RPMI7951 (cell line): ENCODE measurements at places on chromosomes 5 and 9.
A peak's percentile ranks its signal among the peaks of the same experiment; 100 is the strongest.

DNA sequence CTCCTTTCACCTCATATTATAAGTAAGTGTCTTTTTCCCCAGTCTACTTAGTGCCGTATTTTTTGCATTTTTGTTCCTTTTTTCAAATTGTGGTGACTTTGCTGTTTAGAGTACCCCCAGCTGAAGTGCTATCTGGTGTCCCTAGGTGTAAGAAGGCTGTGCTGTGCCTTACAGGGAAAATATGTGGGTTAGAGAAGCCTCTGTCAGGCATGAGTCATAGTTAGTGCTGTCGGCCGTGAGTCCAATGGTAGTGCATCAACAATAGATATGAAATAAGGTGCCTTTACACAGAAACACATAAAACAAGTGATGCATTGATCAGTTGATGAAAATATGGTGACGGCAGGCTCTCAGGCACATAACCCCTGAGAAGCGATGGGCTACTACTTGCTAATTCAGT lies 20.1 kb downstream of the SYK start:
- DNase-seq, result no peak

DNA sequence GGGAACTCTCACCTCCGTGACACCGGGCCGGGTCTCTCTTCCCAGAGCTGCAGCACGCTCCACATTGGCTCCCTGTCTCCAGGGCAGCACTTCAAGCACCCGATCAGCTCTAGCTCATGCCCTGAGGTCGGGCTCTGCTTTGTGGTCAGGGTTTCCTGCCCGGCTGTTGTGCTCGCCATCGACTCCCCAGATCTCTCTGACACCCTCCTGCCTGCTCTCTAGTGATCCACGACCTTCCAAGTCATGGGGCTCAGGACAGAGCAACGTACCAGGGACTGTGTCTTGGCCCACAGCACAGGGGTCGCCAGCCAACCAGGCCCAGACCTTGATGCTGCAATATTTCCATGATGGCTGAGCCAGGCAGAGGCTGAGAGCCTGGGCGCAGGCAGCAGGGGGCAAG lies 45.1 kb downstream of the PRRT1B start:
- no peak for DNase-seq

DNA sequence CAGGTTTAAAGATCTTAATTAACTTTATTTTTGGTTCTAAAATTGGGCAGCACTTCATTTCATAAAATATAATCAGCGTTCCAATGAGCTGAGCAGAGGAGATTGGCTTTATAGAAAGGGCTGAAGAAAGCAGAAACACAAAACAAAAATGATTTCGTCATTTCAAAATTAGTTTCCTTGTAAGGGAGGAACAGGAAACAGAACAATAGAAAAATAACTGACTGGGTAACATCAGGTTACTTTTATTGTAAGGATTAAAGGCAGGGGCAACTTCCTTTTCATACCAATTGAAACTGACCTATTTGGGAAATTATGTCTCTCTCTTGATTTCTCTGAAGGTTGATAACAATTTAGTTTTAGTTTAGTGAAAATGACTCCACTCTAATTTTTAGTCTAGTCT lies 157.1 kb downstream of the ATP10B start:
- DNase-seq, result no peak

DNA sequence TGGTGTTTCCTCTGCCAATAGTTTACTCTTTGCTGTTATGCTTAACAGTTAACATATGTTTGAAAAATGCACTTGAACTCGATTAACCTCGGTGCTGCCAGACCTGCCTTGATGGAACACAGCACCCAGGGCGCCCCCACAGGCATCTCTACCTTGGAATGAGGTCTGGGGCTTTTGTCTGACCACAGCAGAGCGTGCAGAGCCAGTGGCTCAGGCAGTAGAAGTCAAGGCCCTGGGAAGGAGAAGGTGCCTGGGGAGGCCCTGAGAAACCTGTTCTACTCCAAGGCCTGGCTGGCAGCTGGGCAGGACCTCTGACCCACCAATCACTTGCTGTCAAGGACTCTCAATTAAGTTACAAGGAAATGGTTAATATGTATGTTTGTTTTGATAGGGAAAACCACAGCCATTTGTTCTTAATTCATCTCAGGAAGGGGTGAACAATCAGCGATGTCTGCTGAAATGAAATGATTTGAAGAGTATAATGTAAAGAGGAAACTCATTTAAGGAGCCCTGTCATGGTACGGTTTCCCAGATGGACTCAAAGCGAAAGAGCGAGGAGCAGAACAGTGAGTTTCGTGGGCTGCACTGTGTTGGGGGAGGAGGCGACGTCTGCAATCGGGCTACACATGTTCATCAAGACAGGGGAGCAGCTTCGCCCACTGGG lies 21.9 kb downstream of the MACROH2A1 start:
- no peak for DNase-seq

DNA sequence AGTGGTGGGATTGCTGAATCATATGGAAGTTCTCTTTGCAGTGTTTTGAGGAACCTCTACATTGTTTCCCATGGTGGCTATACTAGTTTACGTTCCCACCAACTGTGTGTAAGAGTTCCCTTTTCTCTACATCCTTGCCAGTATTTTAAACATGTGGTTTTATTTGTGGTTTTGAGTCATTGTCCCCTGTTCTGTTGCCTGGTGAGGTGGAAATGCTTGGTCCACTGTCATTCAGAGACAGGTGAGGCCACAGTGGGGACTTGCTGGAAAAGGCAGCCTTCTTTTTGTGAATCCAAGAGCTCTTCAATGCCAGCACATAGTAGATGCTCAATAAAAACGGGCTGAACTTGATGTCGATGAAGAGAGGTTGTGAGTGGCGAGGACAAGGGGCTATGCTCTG lies 44.2 kb downstream of the SH3PXD2B start:
- peak; percentile 92 for DNase-seq

GRCh38 chr5:112720576-112720975 lies 17.1 kb upstream of the APC start:
- no peak for DNase-seq

GRCh38 chr9:71767163-71767775 lies 1.0 kb downstream of the CEMIP2 start:
- no peak for DNase-seq

DNA sequence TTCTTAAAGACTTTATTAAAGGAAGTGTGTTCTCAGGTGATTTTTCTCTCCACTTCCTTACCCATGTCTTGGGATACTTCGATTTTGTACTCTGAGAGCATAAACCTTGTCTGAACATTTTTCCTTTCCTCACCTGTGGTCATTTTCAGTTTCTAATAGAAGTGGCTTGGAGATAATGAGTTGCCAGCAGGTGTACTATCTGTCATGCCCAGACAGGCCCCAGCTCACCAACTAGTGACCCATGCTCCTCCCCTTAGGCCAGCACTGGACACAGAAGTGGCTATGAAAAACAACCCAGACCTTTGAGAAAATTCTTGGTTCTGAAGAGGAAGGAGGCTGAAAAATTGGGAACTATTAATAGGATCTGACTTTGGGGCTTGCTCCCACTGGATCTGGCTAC lies 49.2 kb upstream of the SMIM32 start:
- no peak for DNase-seq

DNA sequence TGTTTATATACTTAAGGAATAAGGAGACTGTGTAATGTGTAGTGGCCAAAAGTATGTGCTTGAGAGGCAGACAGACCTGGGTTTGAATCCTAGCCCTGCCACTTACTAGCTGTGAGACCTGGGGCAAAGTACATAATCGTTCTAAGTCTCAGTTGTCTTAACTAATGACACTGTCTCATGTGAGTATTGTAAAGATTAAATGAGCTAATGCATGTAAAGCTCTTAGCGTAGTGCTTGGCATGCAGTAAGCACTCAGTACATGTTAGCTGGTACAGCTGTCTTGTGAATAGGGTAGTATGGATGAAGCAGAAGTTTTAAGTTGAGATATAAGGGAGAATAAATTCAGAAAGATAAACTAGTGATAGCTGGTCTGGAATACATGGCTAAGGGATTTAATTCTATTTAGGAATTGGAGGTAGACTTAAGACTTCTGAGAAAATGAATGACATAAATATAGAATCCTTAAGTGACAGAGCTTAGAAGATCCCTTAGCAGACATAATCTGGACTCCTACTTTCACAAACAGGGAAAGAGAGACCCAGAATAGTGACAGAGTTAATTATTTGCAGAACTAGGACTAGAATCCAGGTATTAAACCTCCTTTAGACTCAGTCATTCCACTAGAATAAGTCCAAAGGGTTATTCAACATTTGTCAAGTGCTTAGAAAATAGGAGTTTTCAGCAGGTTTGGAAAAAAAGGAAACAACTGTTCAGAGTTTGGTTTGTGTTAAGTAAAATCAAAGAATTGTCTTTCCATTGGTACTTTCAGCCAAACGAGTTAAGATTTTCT lies 13.1 kb downstream of the GPR21 start:
- DNase-seq, result no peak

DNA sequence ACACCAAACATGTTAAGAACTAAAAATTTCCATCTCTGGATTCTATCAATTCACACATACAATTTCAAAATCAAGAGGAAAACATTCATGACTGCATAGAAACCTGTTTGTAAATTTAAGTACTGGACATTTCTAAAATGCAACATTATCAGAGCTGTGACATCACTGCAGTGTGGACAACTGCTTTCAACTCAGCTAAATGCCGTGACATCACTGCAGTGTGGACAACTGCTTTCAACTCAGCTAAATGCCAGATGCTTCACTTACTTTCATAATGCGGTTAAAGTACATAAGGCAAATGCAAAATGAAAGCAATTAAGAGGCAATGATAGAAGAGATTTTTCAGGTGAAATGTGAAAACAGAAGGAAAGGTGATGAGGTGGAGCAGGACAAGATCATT lies 161.5 kb downstream of the ARL15 start:
- no peak for DNase-seq

DNA sequence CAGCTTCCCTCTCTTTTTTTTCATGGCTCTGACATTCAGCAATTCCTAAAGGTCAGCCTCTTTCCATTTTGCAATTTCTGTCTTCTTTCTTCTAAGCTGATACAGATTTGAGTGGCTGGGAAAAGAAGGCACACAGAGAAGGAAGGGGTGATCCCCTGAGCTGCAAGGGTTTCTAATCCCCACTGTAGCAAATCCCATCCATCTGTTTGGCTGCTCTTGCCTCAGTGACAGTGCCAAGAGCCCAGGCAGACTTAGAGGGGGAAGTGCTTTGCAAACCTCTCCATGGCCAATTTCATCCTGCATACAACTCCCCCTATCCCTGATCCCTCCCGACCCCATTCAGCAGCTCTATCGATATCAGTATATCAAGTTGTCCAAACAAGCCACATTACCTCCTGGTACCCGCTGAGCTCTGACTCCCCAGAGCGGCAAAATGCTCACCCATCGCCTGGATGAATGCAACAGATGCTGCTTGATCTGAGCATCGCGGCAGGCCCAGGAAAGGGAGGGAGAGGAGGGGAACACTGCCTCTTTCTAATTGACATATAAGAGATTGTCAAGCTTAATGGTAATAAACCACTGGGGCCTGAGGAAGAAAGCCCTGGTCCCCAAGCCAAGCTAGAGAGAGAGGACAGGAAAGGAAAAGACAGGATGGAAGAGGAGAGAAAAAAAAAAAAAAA lies 268.9 kb downstream of the ASTN2 start:
- no peak for DNase-seq

- DNase-seq, result no peak
Observed at GRCh38 chr9:91725651-91726050, 224.4 kb downstream of the ROR2 start.

DNA sequence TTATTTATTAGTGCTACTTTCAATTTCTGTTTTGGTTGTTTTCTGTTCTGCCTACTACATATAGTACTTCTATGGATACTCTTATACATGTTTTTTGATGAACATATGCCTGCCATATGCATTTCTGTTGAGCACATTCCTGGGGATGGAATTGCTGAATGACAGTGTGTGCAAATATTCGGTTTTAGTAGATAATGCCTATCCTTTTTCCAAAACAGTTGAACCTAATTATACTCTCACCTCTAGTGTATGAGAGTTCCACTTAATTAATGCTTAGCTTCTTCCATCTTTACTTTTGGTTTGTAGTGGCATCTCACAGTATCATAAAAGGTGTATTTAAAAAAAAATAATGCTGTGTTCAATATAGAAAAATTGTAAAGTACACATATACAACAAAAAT lies 96.8 kb downstream of the ADGRV1 start:
- no peak for DNase-seq

DNA sequence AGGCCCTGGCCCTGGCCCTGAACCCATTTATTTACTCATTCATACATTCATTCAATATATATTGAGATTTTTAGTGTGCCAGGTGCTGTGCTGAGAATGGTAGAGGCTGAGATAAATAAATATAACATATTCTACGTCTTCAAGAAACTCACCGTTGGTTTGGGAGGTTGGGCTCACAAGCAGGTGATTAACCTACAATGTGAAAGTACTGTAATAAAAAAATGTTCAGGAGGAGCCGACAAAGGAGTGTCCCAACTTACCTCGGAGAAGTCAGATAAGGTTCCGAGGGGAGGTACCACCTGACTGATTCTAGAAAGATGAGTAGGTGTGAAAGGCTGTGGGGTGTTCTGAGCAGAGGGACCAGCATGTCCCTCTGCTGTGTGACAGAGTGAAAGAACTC lies 479.6 kb upstream of the KLF4 start:
- no peak for DNase-seq

DNA sequence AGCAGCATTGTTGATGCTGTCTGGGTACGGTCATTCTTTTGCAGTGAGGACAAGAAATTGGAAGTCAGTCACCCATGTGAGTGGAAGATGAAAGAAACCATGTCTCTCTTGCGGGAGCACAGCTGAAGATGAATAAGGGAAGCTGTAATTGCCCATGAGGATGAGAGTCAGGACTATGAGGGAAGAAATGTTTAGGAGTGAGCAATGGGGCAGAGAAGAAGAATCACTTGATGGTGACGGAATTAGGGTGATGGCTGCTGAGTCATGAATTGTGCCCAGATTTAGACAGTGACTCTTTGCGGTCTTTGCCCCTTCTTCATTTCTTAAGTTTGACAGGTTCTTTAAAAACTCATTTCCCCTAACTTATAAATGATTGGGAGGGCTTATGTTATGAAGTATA lies 183.3 kb downstream of the MAST4 start:
- DNase-seq, result peak; percentile 1

GRCh38 chr5:174935854-174936474 lies 211.6 kb downstream of the MSX2 start:
- DNase-seq, result peak; percentile 49

- no peak for DNase-seq
Observed at GRCh38 chr5:179729727-179730126, 2.9 kb upstream of the MAML1 start.
